HFFc6 (cell line): ENCODE measurements at places on chromosomes 7 and 10.
A peak's percentile ranks its signal among the peaks of the same experiment; 100 is the strongest.

DNA sequence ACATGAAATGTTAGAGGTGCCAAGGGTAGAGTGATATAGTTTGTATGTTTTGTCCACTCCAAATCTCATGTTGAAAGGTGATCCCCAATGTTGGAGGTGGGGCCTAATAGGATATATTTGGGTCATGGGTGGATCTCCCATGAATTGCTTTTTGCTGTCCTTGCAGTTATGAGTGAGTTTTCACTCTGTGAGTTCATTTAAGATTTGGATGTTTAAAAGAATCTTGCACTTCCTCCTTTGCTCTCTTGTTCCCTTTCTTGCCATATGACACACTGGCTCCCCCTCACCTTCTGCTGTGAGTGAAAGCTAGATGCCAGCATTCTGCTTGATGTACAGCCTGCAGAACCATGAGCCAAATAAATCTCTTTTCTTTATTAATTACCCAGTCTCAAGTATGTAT lies 269.2 kb downstream of the ZWINT start:
- no peak for DNase-seq

DNA sequence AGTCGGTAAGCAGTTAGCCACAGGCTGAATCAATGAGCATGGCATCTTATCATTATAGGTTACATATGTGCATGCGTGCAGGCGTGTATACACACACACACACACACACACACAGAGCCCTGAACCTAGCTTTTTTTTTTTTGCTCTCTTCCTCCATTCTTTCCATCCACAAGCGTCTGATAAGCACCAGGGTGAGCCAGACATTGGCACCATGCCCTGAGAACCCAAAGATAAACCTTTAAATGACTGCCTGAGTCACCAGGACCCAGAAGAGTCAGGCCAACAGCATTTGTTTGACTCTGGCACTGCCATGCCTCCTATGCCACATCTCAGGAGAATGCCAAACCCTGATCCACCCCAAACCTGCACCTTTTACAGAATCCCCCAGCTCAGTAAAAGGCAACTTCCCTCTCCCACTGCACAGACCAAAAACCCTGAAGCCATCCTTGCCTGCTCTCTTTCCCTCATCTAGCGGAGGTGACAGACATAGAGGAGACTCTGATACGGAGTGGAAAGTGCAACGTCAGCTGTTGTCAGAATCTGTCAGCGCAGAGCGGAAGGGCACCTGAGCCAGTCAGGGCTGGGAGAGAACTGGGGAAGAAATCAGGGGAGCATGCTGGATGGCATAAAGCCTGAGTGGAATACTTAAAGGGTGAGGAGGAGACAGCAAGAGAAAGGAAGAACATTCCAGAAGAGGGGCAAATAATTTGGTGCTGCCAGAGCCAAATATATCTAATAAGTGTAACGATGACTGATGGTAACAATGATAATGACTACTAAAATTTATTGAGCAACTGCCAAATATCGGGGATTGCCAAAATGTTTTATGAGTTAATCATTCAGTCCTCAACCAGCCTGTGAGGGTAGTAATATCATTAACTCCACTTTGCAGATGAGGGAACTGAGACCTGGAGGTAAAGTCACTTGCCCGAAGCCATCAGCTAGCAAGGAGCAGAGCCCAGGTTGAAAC lies 3.2 kb downstream of the PARP12 start:
- DNase-seq = peak; percentile 92

- no peak for DNase-seq
These were observed 573 bp upstream of the POT1 start for GRCh38 chr7:124930173-124930623.

DNA sequence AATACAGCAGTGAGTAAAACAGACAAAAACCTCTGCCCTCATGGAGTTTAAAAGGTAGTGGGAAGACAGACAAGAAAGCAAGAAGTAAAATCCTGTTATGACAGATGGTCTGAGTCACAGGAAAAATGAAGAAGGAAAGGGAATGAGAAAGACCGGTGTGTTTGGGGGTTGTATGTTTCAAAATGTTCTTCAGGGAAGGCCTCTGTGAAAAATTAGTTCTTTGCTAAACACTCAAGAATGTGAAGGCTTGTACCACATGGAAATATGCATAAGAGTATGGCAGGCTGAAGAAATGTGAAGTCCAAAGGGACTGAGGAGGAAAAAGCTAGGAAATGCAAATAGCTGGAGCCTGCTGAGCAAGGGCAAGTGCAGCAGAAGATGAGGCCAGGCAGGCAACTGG lies 315.9 kb upstream of the SEMA3A start:
- DNase-seq = peak; percentile 67

DNA sequence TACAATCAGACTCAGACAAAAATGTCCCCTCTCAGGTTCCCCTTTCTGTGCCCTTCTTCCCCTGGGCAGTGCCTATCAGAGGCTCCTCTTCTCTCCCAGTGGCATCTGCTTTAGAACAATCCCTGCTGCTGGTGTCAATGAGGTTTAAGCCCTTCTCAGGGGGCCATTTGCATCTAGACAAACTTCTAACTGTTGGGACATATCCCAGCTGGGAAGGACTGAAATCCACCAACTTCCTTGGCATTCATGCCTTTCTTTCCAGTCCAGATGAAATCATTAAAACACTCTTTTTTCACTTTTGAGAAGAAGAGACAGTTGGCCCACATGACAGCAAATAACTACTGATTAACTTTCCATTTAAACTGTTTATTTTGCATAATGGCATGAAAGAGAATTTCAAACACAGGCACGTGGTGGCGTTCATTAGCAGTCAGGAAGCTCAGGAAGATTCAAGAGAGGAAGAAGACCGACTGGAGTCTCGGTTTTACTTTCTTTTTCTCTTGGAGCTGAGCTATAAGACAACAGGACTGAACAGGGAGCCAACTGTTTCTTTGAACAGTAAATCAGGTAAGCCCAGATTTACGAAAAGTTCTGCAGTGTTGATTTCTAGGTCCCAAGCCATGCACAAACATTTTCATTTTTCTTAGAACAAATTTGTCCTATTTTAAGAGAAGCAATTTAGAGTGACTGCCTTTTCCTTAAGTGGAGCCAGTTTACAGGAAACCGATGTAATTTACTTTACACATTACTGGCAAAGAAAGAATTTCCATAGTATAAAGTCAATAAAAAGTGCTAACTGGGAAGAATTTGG lies at the start of gene GIMAP2:
Gene GIMAP2 (plus strand): TSS at position 488 of the 811 bp plus-strand sequence. CDS start 1,354 bp downstream, outside the sequence.
- DNase-seq = no peak

DNA sequence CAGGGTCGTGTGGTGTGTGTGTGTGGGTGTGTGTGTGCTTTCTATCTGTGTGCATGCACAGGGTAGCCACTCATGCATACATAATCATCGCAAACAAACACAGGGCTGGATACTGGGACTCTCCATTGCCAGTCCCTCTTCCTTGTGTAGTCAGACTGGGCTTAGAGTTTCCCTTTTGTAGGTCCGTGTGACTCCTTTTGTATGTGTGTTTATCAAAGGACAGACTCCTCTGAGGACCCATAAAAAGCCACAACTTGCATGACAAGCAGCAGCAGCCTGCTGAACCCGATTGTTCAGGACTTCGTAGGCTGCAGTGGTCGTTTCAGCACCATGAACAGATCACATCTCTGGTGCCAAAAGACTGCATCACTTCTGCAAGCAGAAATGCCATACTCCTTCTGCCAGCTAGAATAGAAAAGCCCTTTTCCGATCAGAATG lies 895 bp downstream of the VSTM2A start:
- DNase-seq = no peak

DNA sequence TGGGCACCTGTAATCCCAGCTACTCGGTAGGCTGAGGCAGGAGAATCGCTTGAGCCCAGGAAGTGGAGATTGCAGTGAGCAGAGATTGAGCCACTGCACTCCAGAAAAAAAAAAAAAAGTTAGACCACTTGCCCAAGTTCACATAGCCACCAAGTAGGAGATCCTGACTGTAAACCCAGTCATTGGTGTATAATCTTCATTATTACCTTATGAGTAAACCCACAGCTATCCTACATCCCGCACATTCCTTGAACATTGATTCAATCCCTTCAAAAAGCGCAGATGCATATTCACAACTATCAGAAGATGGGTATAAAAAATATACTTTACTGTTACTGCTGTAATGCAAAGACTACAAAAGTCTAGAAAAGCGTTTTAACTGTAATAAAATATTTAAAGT lies 512.9 kb downstream of the SUGCT start:
- no peak for DNase-seq

DNA sequence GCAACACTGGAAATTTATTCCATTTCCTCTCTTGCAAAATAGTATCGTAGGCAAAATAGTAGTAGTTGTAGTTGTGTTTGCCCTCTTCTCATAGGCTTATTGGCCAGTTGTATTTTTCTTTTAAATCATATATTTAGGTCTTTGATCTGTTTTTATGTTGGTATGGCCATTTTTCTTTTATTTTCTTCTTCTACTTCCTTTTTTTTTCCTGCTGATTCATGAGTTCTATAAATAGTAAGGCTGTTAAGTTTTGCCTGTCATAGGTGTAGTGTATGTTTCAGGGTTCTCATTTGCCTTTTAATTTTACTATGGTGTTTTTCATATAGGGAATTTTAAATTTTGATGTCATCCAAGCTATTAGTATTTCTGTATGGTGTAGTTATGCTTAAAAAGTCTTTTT lies 25.4 kb upstream of the MRC1 start:
- no peak for DNase-seq

GRCh38 chr7:142391191-142391992 lies 133.5 kb upstream of the PRSS58 start:
- no peak for DNase-seq

DNA sequence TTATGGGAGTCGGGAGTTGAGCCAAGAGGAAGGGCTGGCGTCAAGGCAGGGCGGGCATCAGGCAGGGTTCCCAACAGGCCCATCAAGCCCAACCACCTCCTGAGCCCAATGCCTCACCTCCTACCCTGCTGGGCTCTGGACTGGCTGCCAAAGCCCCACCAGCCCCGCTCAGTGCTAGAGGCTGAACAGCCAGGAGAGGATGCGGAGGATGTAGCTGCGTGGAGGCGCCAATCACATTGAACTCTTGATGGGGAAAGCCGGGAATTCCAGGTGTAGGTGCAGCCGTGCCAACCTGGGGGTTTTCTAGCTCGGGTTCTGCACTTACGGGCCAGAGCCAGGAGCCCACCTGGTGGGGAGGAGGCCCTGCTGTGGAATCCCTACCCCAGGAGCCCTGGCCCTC lies 12.9 kb downstream of the ATP5MF start:
- no peak for DNase-seq

GRCh38 chr10:110016039-110016438 lies 8.3 kb downstream of the ADD3 start:
- DNase-seq = no peak

GRCh38 chr7:131231381-131232220 lies 96.1 kb upstream of the MKLN1 start:
- peak; percentile 4 for DNase-seq

GRCh38 chr7:26022982-26023381 lies 129.0 kb upstream of the NFE2L3 start:
- DNase-seq = no peak

GRCh38 chr7:92987538-92987937 lies 130.2 kb downstream of the SAMD9 start:
- peak; percentile 3 for DNase-seq

GRCh38 chr10:14623931-14624330 lies 150.8 kb downstream of the FAM107B start:
- DNase-seq = no peak

GRCh38 chr7:140358024-140358411 lies 40.3 kb downstream of the SLC37A3 start:
- no peak for DNase-seq

DNA sequence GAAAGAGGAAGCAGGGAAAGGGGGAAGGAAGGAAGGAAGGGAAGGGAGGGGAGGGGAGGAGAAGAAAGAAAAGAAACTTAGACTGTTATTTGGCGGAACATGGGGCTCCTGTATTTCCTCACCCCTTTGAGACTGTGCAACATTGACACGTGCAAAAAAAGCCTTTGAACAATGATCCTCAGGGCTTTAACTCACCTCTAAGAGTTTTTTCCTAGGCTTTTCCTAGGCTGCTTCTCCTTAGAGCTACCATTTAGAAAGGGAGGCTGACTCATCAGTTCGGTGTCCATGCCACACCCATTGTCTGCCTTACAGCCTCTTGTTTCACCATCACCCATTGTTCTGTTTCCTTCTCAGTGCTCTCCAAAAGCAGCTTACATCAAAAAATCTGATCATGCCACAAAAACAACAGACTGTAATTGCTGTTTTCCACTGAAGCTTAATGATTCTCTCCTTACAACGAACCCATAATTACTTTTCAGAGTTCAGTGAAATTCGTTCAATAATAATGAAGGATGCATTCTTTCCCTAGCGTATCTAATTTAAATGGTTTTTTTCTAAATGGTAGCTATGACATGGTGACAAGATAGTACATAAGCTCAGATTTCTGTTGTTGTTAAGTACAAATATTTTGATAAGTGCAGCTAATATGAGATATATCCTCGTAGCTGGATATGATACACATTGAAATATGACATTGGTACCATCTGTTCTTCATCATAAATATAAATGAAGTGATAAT lies 90.8 kb downstream of the PRLHR start:
- peak; percentile 64 for DNase-seq

DNA sequence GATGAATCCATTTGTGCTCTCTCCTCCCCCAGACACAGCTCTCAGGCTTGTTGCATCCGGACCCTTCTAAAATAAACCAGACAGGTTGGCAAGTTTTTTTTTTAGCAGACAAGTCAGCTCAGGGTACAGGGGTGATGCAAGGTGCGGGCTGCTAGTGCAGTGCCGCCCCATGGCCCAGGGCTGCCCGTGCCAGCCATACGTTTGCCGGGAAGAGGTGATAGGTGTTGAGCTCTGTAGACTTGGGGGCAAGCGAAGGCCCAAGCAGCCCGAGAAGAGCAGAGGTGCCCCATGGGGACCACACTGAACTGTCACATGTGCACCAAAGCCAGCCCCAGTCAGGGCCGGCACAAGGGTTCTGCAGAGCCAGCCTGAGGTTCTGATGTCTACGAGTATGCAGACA lies 57.1 kb upstream of the PDSS1 start:
- DNase-seq = no peak

- no peak for DNase-seq
These were observed 21.5 kb downstream of the HSPA12A start for GRCh38 chr10:116720668-116721546.

DNA sequence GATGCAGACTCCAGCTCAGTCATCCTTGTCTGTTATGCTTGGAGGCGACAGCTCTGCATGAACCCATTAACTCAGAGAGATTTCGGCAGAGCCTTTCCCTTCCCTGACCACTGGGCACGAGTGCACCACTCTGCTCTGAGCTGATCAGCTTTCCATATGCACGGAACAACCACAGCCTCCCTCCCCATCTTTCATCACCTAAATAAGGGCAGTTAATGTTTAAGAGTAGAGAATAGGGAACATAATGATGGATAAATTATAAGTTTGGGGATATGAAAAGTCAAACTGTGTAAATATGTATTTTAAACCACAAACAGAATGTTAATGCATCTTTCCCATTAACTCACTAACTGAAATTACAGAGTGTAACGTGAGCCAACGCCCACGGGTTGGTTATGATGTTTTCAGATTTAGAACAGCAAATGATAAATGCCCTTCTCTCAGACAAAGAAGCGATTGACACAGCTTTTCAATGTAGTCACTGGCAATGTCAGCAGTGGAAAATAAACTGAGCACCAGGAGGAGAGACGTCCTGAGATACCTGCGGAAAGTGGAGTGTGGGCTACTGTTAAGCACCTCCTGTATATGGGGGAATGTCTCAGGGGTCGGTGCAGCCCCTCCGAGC lies 658.2 kb downstream of the LRMDA start:
- DNase-seq = no peak

- no peak for DNase-seq
These were observed 12.0 kb downstream of the GNAI1 start for GRCh38 chr7:80146545-80147182.

- no peak for DNase-seq
These were observed 30.1 kb downstream of the DENND11 start for GRCh38 chr7:141671705-141672496.
